ENCODE measurements at places on chromosomes 6 and 20.

GRCh38 chr20:20213526-20214121 lies 154.3 kb upstream of the INSM1 start:
- DNase-seq: no peak

DNA sequence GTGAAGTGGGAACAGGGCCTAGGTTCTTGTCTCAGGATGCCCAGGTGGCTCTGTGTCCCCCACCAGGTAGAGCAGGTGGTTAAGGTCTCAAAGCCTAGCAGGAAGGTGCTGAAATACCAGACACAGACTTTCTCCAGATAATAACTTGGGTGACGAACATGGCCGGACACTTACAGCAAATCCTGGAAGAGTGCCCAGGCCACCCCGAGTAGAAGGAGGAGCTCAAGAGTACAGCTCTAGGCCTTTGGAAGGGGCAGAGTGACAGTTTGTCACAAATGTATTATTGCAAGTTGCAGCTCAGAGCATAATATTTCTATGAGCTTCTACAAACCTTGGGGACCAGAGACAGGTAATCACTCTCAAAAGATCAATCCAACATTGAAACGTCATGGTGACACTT lies 251.6 kb upstream of the SOX4 start:
- DNase-seq: no peak

- no peak for DNase-seq
Observed at GRCh38 chr6:42571611-42572342, 7.9 kb downstream of the UBR2 start.

- peak; percentile 70 for DNase-seq
Observed at GRCh38 chr20:56453352-56453751, 15.1 kb upstream of the RTF2 start.

- no peak for DNase-seq
Observed at GRCh38 chr6:165484178-165484889, 174.9 kb upstream of the C6orf118 start.

DNA sequence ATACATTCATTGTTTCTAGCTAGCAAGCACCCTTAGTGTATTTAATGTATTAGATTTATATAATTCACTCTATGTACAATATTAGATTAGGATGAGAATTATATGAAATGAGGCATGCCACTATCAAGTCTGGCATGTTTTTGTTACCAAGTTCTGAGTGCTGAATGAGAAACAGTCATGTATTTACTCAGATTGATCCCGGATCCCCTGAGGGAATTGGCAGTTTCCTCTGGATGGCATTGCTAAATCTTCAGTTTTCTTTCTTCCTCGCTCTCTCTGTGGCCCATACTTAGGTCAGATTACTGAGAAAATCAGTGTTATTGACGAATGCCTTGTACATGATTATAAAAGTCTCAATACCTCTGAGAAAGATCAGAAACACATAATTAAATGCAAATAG lies 66.6 kb downstream of the CDKAL1 start:
- no peak for DNase-seq

DNA sequence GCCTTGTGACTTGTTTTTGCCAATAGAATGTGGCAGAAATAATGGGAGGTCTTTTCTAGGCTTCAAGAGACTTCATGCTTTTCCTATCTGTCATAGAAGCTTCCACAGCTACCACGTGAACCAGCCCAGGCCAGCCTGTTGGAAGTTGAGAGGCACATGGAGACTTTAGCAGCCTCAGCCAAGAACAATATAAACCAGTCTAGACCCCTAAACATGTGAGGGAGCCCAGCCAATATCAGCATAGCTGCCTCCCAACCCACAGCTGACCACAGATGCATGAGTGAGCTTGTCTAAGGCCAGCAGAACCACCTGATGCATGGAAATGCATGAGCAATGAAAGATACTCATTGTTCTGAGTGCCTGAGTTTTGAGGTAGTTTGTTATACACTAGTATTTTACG lies 540.7 kb upstream of the BTBD3 start:
- no peak for DNase-seq

DNA sequence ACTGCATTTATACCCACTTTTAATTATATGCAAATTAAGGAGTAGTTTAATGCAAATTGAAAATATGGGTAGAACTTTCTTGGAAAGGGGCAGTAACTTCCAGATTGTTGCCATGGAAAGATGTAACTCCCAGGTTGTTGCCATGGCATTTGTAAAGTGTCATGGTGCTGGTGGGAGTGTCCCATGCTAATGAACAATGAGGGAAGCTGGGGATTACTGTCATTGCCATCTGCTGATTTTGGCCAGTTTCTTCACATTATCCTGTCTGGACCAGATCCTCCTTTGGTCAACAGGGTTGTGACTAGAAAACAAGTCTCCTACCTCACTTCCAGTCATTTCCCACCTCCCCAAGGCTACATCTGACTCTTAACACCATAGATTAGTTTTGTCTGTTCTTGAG lies 45.4 kb upstream of the FERMT1 start:
- DNase-seq: no peak
